GM23248 (cell line): ENCODE measurements at places on chromosomes 6 and 20. TPM values are rescaled to one million over a fixed set of nuclear protein-coding genes. Genes with fewer than 3 reads are reported as not detected.

TFAP2B gene
- not detected in 2 replicates for polyA plus RNA-seq

PNPLA1 gene
- not detected in 2 replicates for polyA plus RNA-seq

PGBD1 gene
- 4.1 and 5.0 TPM in 2 replicates for polyA plus RNA-seq

LTV1 gene
- polyA plus RNA-seq = 33.6 and 35.3 TPM in 2 replicates

OGFRL1 gene
- polyA plus RNA-seq = 7.4 and 8.5 TPM in 2 replicates

- peak; percentile 54 for DNase-seq
Measured at GRCh38 chr6:168865-169455, 123.3 kb upstream of the DUSP22 start.

GRCh38 chr20:52893498-52893897 is 78.7 kb upstream of the TSHZ2 start:
- no peak for DNase-seq

GRCh38 chr6:146990821-146991798 is 213.1 kb upstream of the STXBP5 start:
- DNase-seq = peak; percentile 64

GRCh38 chr6:9576521-9576920 is 838.4 kb downstream of the TFAP2A start:
- no peak for DNase-seq

- no peak for DNase-seq
Measured at GRCh38 chr6:22558288-22558882, 11.0 kb upstream of the HDGFL1 start.

DNA sequence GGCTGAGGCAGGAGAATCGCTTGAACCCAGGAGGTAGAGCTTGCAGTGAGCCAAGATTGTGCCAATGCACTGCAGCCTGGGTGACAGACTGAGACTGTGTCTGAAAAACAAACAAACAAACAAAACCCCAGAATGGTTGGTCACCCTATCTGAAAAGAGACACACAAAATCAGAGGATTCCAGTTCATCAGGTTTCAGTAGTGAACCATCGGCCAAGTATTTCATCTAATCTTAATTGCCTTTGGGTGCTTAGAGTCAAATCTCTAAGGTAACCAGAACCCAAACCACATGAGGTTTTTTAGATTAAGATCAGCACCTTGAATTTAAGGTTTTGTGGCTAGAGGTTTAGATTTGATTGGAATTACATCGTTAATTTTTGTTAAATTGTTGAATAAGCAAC is 8.3 kb upstream of the ZBTB2 start:
- no peak for DNase-seq
